Stimulated activated naive CD8-positive, alpha-beta T cell treated with anti-CD3 and anti-CD28 coated beads, Interleukin-15, amount 100 ng/mL, for 72 hours (primary cell): ENCODE measurements at places on chromosomes 3 and 15.

DNA sequence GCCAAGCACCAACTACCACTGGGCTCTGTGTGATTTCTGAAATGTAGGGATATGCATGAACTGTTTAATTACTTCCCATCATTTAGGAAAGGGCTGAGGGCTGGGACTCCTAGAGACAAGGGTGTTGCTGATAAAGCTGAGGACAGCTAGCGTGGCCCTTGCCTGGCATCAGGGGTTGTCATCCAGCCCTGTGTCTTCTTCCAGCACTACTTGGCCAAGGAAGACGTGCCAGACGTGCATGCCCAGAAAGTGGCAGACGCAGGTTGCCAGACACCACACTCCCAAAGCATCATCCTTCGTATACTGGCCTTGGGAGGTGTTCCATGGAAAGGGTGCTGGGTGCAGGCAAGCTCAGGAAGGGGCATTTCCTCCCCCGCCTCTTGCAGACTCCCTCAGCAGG lies 64.8 kb downstream of the LRIG1 start:
- no peak for DNase-seq

GRCh38 chr15:46786590-46787285 lies 930.6 kb upstream of the SEMA6D start:
- DNase-seq = no peak

GRCh38 chr15:99157456-99157855 lies 52.6 kb downstream of the SYNM start:
- no peak for DNase-seq

DNA sequence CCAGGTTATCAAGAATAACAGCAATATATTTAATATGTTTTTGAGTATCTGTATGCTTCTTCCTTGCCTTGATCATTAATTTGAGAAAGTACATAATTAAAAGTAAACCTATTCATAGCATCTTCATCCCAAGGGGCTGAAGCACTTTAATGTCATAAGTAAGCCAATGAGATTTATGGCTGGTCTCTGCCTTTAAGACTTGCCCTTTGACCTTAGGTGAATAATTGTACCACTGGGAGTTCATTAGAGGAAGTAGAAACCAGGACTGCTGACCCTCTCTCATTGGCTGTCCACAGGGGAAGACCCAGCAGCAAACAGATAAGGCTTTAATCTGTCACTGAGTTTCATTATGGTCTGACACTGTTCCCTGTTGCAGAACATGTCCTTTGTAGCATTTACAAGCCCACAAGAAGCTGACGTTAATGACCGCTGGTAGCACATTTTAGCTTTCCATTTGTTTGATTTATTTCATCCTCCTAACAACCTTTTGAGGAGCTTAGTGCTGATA lies 16.3 kb upstream of the ERC2 start:
- DNase-seq = no peak

- DNase-seq = no peak
Measured at GRCh38 chr3:60912876-60913275, 338.4 kb downstream of the FHIT start.

- DNase-seq = no peak
Measured at GRCh38 chr3:21290557-21290956, 460.5 kb downstream of the ZNF385D start.

GRCh38 chr15:28995705-28996104 lies 109.9 kb downstream of the APBA2 start:
- no peak for DNase-seq
